ENCODE measurements at places on chromosomes 16 and 17.

DNA sequence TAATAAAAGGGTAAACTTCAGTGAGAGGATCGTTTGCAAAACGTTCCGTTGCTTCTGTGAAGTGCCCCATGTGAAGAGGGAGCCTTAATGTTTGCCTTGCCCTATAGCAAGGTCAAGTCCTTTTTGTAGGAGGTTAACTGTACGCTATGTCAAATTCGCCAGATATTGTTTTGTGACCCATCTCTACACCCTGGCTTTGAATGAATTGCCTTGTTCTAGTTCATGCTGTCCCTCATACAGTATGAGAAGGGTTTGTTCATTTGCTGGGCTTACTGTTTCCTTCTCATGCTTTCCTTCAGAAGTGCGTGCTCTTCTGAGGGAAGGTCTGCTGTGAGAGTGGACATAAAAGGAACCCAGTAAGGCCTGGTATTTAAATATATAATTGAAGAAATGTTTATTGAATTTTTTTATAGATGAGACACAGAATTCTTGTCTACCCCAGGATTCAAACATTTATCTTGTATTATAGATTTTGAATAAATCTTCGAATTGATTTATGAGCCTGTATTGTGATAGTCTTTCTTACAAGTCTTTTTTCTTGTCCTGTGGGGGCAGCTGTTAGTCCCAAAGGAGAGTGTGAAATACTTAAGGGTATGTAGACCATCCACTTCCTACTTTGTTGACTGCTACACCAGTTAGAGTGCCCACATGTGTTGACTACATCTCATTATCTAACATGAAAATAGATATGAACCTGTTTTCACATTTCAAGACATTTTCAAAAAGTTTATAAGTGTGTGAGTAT is 1.7 kb downstream of the MAP3K3 start:
- no peak for DNase-seq

GRCh38 chr17:22496450-22496849 is 804.1 kb downstream of the KCNJ18 start:
- no peak for DNase-seq

DNA sequence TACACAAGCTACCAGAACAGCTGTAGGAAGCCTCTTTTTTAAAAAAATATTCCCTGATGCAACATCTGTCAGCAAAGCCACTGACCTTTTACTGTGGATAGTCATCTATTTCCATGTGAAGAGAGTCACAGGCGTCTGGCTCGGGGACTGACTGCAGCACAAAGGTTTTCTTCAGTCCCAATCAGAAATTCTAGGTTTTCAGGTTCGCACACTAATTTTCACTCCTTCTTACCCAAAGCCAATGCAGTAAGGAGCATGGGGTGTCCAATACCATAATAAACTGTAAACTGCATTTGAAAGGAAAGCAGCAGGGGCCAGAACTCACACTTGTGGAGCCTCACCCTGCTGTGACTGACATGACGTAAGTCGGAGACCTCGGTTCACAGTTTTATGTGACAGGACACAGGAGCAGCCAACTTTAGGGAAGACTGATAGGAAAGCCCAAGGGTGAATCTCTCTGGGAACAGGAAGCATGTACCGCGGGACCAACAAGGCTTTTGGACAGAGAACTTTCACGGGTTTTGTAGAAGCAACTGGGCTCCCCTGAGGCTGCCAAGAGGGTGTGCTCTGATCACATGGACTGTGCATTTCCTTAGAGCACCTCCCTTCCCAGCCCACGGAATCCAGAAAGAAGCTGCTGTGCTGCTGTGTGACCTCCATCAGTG is 9.1 kb upstream of the TMEM100 start:
- DNase-seq: no peak

GRCh38 chr16:47983999-47984580 is 171.7 kb downstream of the ABCC12 start:
- no peak for DNase-seq

DNA sequence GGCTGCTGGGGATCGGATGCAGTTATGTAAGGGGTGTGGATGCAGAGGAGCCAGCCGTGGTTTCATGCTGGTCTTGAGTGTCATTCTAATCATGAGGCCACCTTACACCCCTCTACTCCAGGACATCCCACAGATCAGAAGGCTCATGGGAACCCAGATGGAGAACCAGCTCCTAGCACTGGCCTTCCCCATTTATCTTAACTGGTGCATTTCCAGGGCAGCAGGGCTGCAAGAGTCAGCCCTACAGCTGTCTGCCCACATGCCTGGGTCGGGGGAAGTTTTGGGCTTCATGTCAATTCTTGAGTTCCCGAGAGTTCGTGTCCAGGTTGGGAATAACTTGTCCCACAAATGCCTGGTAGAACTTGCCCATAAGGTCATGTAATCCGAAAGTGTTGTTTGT is 29.1 kb downstream of the RPTOR start:
- DNase-seq: no peak

- no peak for DNase-seq
Measured at GRCh38 chr16:19728636-19728965, 10.5 kb downstream of the IQCK start.

Measured in stimulated activated CD8-positive, alpha-beta memory T cell treated with anti-CD3 and anti-CD28 coated beads, Interleukin-4, amount 100 ng/mL, for 1 hour (primary cell).